ENCODE measurements at places on chromosomes 1 and 21.
A peak's percentile ranks its signal among the peaks of the same experiment; 100 is the strongest.

- DNase-seq, result peak; percentile 98
Observed at GRCh38 chr1:21956720-21957552, 19.8 kb upstream of the HSPG2 start.

DNA sequence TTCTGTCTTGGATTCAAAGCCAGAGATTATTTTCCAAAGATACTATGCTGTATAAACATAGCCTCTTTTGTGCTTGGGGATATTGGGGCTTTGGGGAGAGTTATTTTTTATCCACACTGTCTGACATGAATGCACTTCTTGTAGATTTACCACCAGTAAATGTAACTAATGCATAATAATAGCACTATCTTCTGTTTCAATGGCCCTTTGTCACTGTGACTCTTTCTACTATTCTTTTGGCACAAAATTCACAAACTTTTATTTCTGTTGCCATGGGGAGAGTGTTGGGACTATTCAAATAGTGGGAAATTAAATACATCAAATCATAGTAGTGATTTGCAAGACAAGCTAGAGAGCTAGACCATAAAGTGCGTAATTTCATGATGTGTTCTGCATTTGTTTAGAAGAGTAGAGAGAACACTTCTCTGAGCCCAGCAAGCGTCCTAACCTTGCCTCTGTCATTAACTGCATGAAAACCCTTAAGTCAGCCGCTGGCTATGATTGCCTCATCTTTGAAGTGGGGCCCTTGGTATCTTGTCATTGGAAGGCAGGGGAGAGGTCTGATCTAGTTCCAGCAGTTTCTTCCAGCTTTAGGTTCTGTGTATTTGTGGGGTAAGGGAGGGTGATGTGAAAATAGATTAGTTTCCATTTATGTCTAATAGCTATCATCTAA is 154.4 kb downstream of the HHAT start:
- no peak for DNase-seq

GRCh38 chr1:4614371-4615137 is 39.9 kb upstream of the AJAP1 start:
- no peak for DNase-seq

DNA sequence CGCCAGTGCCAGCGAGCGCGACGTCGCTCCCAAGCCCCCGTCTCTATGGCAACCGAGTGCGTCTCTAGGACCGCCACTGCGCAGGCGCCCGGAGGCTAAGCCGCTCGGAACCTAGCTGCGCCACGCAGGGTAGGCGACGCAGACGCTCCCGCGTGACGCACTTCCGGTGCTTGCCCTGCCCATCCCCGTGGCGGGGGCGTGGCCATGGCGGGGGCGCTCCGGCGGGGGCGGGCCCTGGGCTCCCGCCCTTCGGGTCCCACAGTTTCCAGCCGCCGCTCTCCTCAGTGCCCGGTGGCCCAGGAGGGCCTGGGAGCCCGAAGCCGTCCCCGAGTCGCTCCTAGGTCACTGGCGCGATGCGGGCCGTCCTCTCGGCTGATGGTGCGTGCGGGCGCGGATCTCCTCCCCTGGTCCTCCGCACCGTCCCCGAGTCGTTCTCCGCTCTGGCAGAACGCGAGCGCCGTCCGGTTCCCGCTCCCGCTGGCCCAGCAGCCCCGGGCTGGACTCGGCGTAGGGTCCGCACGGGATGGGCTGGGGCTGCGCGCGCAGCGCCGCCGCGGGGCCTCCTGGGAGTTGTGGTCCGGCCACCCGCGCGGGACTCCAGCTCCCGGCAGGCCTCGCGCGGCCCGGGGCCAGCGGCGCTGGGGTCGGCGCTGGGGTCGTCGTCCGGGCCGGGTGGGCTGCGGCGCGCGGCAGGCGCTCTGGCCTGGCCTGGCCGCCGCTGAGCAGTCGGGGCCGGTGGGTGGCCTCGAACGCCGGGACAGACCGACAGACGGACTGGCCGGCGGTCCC is at the start of gene MIB2:
Gene MIB2 (plus strand): TSS at position 245 of the 789 bp plus-strand sequence. CDS start 7,953 bp downstream, outside the sequence.
- peak; percentile 96 for DNase-seq

DNA sequence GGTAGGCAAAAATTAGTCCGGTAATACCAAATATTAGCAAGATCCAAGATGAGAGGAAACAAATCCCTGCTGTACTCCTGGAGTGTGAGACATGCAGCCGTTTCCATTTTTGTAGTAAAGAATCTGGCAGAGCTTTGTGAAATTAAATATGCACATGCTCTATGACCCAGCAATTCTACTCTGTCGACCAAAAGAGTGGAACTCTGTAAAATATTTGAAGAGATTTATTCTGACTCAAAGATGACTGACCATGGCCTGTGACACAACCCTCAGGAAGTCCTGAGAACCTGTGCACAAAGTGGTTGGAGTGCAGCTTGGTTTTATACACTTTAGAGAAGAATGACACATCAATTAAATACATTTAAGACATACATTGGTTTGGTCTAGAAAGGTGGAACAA is 16.2 kb downstream of the HAX1 start:
- DNase-seq, result peak; percentile 38

- no peak for DNase-seq
Observed at GRCh38 chr1:63924600-63924999, 150.8 kb downstream of the ROR1 start.

- no peak for DNase-seq
Observed at GRCh38 chr1:83017701-83018100, 981.2 kb downstream of the TTLL7 start.

- DNase-seq, result peak; percentile 97
Observed at GRCh38 chr21:38323721-38324531, 67.1 kb downstream of the KCNJ15 start.

DNA sequence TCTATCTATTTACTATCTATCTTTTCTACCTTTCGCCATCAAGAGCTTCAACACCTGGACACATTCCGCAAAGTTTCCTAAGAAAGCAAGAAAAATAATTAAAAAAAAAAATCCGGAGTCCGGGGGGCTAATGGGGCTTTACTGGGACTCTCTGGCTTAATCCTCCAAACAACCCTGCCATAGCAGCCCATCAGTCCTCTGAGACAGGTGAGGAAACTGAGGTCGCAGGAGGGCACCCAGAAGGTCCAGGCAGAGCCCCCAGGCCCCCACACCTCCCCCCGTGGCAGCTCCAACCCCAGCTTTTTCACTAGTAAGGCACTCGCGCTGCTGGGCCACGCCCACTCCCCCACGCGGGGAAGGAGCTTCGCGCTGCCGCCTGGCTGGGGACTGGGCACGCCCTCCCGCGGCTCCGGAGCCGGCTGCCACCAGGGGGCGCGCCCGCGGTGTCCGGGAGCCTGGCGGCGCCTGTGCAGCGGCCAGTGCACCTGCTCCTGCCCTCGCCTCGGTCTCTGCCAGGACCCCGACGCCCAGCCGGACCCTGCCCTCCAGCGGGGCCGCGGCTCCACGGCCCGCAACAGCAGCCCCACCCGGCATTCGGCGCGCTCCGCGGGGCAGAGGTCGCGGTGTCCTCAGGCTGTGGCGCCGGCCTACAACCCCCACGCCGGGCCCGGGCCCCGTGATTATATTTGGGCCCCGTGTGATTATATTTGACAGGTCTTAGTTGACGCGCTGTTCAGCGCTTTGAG is 54.1 kb upstream of the SAMD11 start:
- DNase-seq, result peak; percentile 53

DNA sequence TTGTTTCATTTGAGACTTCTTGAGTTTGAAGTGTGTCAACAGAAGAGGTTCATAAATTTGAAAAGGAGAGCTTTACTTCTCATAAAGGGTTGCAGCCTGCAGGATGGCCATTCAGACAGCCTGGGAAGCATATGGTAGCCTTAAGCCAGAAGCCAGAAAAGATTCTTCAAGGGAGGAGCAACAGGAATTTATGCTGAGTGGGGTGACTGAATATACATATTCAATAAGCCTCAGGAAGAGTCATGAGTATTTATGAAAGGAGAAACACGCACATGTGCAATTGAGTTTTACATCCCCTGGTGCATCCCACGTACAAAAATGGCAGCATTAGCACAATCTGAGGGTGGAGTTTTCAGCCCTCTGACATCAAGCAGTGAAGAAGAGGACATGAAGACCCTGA is 290.2 kb downstream of the KCTD3 start:
- DNase-seq, result no peak

GRCh38 chr1:115430441-115431158 is 92.6 kb upstream of the NGF start:
- DNase-seq, result peak; percentile 98

DNA sequence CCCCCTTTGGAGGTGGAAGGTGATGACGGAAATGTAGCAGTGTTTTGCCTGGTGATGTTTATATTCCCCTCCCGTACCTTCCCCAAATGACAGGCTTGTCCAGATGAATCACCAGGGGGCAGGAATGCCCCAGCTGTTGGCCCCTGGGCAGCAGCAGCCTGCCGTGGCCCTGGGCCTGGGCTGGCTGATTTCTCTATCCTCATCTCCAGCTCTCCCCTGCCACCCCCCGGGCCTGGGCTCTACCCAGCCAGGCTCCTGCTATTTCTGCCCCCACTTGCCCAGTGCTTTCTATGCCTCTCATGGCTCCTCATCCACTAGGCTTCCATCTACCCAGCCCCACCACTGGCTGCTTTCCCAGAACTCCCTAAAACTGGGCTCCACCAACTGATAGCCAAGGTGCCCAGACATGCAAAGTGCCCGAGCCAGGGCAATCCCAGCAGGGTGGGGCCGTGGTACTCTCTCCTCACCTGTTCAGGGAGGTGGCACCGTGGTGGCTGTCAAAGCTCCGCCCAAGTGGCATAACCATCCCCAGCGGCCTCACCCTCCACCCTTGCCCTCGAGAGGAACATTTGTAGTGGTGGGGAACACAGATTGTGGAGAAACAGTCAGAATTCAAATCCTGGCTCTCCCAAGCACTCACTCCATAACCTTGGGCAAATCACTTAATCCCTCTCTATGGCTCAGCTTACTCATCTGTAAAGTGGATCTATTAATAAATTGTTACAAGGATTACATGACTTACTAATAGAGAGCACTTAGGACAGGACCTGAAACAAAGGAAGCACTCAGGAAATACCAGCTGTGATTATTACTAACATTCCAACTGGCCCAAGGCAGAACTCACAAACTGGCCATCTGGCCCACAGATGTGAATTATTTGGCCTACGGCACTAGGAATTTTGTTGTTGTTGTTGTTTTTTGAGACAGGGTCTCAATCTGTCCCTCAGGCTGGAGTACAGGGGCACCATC is 12.8 kb upstream of the ECE1 start:
- DNase-seq, result peak; percentile 40

DNA sequence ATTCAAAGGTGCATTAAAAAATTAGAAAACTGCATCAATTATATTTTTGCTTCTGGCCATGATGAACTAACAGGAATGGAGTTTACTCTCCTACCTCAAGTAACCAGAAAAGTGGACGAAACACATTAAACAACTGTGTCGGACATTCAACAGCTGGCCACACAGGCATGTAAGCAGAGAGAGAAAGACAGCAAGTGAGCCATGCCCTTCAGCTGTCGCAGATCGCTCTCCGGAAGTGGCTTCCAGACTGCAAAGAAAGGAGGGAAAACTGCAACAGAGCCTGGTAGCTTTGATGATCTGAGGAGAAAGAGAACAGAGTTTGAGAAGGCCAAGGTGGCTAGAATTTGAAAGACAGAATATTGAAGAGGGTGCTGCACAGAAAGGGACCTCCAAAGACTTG is 557.2 kb downstream of the MATN1 start:
- no peak for DNase-seq

- peak; percentile 51 for DNase-seq
Observed at GRCh38 chr1:226268421-226269124, 40.4 kb downstream of the LIN9 start.

DNA sequence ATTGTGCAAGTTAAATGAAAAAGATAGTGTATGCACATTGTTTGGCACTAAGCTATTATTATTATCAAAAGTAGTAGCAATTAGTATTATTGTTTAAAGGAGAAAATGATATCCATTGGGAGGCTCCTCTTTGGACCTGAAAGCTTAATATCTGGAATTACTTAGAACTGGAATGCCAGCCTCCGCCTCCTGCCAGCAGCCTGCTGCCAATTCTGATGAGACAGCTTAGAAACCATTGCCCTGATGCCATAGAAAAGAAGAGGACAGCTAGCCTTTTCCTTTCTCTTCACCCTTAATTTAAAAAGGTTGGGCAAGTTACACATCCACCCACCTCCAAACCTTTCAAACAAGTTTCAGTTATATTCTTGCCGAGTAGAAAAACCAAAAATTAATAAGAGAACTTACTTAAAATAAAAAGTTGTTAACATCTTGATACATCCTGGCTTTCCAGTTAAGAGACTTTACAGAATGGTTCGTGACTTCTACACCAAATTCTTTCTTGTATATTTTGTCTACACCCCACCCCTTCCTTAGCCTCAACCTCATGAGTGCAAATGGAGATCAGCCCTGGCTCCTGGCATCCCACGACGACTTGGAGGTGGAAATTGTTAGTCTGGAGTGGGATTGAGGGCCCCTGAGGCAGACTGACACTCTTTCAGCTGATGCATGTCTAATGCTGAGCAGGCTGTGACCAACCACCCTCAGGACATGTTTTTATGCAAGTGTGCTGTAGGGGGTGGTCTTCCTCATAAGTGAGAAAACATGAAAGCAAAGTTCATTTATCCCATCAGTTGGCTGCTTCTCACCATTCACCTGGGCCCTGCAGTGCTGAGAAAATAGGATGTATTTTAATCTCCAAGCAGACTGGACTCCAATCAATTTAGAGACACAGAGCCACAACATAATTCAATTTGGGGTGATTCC is 120.6 kb downstream of the KCNJ15 start:
- DNase-seq, result no peak

GRCh38 chr1:119451158-119451557 is 36.2 kb downstream of the HSD3B2 start:
- DNase-seq, result no peak

DNA sequence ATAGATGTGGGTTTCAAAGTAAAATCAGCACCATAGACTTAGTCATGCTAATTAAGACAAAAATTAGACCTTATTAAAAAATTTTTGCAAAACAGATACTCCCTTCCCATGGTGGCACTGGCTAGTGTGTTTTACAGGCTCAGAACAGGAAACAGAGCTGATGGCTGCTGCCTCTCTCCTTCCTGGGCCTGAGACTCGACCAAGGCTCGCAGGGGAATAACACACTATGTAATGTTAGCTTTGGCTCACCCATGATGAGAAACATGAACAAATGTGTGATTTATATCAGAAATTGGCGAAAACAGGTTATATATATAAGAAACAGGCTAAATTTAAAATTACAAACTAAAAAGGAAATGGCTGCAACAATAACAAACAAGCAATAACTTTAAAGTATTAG is 50.7 kb downstream of the ERG start:
- no peak for DNase-seq

DNA sequence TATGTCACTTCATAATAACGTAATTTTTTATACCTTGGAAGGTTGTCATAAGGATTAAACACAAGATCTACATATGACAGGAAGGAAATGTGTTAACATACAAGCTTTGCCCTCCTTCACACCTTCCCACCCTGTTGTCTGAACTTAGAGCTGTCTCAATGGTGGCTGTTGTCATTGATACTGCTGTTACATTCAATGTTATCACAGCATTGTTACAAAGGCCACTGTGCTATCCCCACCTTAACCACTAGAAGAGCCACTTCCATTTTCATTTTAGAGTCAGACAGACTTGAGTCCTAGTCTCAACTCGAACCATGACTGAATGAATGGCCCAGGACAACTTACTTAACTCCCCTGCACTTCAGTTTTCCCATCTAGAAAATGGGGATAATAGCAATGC is 31.2 kb downstream of the TAS1R2 start:
- DNase-seq, result no peak

All from kidney tubule cell (primary cell).